ENCODE measurements at places on chromosomes 2 and 18. TPM values are rescaled to one million over a fixed set of nuclear protein-coding genes. Genes with fewer than 3 reads are reported as not detected.

The DLX1 gene
- total RNA-seq, result 0.09 TPM

DNA sequence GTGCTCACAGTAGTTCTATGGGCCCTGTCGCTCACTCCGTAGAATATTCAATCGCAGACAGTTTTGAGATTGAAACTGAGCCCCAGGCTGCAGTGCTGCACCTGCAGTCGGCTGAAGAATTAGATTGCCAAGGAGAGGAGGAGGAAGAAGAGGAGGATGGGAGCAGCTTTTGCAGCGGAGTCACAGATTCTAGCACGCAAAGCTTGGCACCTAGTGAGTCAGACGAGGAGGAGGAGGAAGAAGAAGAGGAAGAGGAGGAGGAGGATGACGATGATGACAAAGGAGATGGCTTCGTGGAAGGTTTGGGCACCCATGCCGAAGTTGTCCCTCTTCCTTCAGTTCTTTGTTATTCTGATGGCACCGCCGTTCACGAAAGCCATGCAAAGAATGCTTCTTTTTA is 115.2 kb downstream of the GALNT3 start:
- H3K27ac ChIP-seq, result no peak overlapping the region
- H3K4me3 ChIP-seq, result no peak overlapping the region
- no peak for DNase-seq
- H3K27me3 ChIP-seq, result peaks cover 2% of the 10 kb centered on the region
- no peaks in the 10 kb centered on the region for H3K36me3 ChIP-seq
- no peaks in the 10 kb centered on the region for H3K4me1 ChIP-seq

GRCh38 chr2:237552908-237553307 is 13.5 kb upstream of the PRLH start:
- no peak overlapping the region for H3K4me3 ChIP-seq
- no peak overlapping the region for H3K27ac ChIP-seq
- no peaks in the 10 kb centered on the region for H3K36me3 ChIP-seq

The ITGA4 gene
- 96.5 TPM for total RNA-seq

- peaks cover 15% of the 10 kb centered on the region for H3K36me3 ChIP-seq
- H3K27me3 ChIP-seq, result no peaks in the 10 kb centered on the region
- H3K4me1 ChIP-seq, result peaks cover 8% of the 10 kb centered on the region
Measured at GRCh38 chr2:239201884-239202283, 198.9 kb downstream of the HDAC4 start.
